Esophagus muscularis mucosa (tissue), 4 donors: ENCODE measurements at places on chromosomes 12 and 14.

- no peak for DNase-seq
These were observed 4.9 kb upstream of the PIP4K2C start for GRCh38 chr12:57586128-57586527.

DNA sequence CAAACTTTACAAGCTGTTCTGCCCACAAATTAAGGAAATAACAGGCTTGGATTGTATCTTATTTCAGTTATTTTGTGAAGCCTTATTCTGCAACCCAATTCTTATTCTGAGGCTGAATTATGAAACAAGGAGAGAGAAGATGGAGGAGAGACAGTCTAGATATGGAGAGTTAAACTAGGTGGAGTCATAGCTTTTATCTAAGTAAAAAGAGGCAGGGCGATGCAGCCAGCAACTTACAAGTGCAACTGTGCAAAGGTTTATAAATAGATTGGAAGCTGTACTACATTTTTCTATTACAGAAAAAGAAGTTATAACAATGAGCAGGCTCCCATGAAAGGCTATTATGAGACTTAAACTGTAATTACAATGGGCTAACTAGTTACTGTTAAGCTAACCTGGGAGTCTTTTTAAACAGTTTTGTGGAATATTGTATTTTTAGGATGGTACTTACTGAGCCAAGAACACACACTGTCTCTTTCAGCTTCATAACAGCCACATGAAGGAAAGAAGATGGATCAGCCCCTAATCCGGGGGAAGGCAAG is 22.4 kb downstream of the NID2 start:
- no peak for DNase-seq

GRCh38 chr14:24705840-24706239 is 71.8 kb upstream of the GZMB start:
- DNase-seq: no peak

DNA sequence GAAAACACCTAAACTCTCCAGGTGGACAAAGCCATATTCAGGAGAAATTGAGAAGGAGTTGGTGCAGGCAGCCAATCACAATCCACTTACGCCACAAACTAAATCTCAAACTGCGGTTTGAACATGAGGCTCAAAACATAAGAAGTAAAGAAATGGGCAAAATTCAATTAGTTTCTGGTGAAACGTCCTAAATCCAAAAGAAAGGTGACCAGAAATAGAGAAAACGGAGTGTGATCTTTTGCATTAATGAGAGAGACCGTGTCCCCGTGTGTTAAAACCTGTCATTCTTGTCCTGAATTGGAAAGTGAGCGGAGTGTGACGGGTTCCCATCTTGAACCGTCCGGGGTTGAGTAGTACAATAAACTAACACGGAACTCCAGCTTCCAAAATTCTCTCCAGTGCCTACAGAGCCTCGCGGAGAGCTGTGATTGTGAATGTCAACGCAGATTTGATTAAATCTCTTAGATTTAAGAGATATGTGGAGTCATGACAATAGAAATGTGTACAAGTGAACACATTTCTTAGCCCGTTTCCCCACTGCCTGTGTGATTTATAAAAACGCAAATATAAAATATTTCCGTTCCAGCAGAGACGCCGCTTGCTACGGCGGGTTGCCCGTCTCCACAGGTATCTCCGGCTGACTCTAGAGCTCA is 595 bp upstream of the METAP2 start:
- no peak for DNase-seq

- no peak for DNase-seq
These were observed 13.4 kb upstream of the ALDH2 start for GRCh38 chr12:111753144-111753881.

- no peak for DNase-seq
These were observed at the start of gene IFNG-AS1 for GRCh38 chr12:67989184-67989920. Gene IFNG-AS1 (plus strand): TSS chr12:67989447.

GRCh38 chr12:50708631-50709030 is 55.3 kb upstream of the ATF1 start:
- DNase-seq: no peak

DNA sequence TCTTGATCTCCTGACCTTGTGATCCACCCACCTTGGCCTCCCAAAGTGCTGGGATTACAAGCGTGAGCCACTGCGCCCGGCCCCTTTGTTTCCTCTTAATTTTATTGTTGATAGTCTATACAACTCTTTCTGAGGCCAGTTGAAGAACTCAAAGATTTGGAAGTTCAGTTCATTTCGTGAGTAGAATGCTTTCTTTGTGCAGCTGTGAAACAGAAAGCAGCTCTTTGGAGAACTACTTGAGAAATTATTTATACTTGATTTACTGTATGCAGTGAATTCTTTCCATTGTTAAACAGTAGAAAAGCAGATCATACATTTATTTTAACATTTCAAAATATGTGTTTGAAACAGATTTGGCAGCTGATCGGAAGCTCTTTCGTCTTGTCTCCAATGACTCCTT is 69.3 kb downstream of the PCNX1 start:
- no peak for DNase-seq

DNA sequence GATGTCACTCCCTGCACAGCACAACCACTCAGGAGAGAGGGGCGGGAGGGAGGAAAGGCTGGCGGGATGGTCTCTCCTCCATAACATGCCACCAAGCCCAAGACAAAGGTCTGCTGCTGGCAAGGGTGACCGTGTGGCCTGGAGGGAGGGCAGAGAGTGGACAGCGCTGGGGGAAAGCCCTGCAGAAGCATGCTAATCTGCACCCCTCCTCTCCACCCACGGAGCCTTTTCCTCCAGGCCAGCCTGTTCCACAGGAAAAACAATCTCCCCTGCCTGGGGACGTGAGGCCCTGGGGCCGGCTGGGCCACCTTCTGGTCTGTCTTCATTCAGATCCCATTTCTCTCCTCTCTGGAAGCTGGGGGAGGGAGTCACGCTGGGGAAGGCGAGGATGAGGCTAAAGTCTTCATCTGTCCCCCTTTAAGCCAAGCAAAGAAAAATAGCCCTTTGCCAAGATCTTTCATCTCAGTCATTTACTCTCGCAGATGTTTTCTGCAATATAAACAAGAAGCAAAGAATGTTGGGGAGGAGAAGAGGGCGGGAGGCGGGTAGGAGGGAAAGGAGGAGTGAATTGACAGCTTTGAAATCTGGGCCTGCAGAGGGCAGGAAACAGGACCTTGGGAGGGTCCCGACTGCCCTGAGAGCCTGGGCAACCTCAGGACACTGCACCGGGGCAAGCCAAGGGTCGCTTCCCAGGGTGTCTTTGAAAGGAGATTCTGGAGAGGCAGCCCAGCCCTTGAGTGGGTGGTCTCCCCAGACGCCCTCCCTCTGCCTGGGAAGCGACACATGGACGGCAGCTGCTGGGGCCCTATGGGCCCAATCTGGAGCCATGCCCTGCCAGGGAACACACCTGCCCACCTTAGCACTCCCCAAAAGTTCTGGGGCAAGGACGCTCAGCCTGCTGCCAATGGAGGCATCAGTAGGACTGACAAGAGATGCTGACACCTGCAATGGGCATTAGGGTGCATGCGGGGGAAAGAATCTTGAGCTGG is 133.6 kb downstream of the ZFP36L1 start:
- no peak for DNase-seq

GRCh38 chr12:42568952-42569915 is 20.3 kb downstream of the PRICKLE1 start:
- DNase-seq: no peak

DNA sequence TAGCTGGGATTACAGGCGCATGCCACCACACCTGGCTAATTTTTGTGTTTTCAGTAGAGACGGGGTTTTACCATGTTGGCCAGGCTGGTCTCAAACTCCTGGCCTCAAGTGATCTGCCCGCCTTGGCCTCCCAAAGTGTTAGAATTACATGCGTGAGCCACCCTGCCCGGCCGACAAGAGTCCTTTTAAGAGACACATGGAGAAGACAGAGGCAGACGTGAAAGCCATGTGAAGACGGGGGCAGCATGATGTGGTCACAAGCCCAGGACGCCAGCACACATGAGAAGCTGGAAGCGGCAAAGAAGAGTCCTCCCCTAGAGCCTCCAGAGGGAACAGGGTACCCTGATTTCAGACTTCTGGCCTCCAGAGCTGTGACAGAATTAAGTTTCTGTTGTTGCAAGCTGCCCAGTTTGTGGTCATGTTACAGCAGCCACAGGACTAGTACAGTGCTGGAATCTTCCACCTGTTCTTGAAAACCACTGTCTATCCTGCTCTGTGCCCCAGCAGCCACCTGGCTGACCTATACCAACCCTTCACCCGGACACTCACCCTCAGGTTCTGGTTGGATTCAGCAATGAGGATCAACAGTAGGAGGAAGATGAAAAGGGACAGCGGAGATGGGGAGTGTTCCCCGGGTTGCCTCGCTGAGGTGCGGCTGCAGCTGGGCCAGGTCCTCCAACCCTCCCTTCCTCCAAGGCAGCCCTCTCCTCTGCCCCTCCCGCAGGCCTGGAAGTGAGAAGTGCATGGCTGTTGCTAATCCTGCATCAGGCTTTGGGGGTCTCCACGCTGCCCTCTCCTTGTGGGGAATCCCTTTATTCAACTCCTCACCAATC is 16.9 kb downstream of the VPS37B start:
- DNase-seq: no peak

GRCh38 chr12:95004610-95005009 is 1.1 kb upstream of the NDUFA12 start:
- no peak for DNase-seq

DNA sequence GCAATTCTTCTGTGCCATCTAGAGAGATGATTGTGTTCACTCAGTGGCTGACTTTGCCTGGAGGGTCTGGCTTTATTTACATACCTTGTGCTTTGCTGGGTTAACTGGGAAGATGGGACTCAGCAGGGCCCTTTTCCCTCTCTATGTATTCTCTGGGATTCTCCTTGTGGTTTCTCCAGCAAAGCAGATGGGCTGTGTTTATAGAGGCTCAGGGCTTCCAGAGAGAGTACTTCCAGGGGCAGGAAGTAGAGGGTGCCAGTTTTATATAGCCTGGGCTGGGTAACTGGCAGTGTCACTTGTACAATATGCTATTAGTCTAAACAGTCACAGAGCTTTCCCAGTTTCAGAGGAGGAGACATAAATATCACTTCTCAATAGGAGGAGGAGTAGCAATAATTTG is 509.9 kb downstream of the DIO2 start:
- no peak for DNase-seq

DNA sequence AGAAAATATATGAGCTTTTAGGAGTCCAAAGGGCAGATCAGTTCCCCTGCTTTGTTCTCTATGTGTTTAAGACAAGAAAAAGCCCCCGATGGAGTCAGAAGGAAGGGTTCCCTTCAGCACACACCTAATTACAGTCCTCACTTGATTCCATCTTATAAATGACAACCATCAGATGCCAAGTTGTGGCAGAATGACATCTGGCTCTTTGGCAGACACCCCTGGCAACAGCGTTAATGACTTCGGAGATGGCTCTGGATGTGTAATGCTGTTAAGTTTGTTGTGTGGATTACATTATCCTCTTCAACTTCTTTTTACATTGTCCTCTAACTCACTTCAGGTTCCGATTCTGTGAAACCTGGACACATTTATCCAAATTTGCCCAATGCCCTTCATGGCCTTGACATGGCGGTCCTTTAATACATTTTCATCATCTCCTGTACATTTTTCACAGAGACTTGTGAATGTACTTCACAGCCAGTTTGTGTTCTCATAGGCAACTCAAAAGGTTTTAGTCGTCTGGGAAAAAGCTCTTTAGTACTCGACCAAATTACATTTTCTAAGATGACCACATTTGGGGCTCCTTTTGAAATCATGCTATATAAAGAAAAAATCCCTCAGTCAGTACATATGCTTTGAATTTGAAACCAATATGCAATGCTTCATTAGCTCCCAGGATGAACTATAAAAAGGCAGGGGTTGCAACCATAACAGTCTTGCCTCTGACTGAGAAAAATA is 667.8 kb downstream of the NOVA1 start:
- no peak for DNase-seq

GRCh38 chr14:50018201-50018932 is 98.0 kb downstream of the VCPKMT start:
- no peak for DNase-seq

GRCh38 chr12:131592972-131593371 is 117.9 kb upstream of the SFSWAP start:
- no peak for DNase-seq

GRCh38 chr14:53399057-53399456 is 245.9 kb upstream of the DDHD1 start:
- no peak for DNase-seq

- no peak for DNase-seq
These were observed 182.6 kb downstream of the ETV6 start for GRCh38 chr12:11832093-11832492.

DNA sequence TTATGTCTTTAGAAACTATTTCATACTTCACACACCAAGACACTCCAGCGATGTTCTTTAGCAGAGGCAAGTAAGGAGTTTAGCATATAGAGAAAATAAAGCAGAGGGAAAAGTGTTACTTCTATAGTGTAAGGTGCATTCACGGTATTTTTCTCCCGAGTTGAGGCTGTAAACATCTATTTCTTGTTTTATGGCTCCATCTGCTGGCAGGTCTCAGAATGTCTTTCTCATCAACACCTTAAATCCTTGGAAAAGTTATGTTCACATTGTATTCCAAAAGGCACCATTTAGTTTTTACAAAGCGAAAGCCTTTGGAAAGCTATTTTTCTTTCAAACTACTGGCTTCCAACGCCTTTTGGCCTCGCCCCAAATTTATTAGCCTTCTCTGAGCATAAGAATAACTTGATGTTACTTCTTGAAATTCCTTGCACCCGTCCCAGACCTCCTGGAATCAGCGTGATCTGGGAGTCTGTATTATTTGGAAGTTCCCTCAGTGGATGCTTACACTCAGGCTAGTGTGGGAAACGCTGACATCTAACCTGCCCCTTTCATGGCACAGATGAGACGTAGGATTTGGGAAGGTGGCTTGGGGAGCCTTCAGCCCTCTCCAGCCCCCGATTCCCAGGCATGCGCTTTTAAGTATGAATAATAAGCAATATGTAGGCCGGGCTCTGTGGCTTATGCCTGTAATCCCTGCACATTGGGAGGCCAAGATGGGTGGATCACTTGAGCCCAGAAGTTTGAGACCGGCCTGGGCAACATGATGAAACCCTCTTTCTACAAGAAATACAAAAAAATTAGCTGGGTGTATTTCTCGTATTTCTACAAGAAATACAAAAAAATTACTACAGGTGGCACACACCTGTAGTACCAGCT is 1.9 kb upstream of the PIWIL1 start:
- peak; percentile 86 for DNase-seq
